ENCODE measurements at places on chromosomes 5 and 9.

DNA sequence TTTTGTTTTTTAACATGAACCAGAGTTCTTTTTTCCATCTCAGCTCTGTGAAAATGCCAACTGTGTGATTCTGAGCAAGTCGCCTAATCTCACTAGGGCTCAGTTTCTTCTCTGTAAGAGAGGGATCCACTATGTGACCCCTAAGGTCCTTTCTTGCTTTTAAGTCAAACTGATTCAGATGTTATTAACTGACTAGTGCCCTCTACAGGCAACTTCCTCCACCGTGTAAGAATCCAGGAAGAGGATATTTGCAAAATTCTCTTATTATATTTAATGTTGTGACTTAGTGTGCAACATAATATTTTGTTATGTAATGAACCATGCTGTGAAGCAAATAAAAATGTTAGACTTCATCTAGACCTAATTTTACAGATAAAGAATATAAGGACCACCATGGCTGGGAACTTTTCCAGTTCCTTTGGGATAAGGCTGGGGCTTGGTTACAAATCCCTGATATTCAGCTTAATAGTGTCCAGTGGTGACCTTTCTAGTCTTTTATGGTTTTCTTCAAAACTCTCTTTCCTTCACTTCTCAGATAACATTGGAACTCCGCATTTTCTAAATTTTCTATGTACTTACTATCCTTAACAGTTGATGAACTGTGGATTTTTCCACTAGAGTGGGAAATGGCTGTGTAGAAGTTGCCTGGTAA, 244.7 kb downstream of the PIK3R1 start:
- peak; percentile 22 for DNase-seq

DNA sequence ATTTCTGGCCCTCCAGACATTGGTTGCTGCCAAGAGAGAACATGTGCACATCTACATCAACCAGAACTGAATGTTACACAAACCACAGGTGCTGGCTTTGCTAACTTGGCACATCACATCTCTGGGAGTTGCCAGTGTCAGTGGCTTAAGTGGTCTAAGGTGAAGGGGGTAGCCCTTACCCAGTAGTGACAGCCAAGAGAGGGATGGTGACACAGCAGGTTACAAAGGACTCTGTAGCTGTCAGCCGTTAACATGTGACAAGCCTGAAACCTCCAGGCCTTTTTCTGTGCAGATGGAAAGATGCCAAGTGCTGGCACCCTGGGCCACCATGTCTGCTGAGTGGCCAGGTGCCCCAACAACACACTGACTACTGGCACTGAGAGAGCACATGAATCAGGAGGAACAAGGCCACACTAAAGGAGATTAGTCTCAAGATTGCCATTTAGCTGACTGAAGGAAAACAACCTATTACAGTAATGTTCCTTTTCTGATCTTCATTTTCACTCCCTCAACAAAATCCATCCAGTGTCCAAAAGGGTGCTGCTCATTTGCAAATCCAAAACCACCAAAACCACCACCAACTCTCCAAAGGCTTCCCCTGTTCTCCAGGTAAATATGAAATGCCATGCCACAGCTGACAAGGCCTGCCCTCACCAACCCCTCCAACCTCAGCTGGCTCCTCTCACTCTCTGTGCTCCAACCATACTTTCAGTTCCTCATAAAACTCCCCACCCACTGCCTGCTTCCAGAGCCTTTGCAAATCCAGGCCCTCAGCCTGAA, 20.2 kb downstream of the SIL1 start:
- no peak for DNase-seq

DNA sequence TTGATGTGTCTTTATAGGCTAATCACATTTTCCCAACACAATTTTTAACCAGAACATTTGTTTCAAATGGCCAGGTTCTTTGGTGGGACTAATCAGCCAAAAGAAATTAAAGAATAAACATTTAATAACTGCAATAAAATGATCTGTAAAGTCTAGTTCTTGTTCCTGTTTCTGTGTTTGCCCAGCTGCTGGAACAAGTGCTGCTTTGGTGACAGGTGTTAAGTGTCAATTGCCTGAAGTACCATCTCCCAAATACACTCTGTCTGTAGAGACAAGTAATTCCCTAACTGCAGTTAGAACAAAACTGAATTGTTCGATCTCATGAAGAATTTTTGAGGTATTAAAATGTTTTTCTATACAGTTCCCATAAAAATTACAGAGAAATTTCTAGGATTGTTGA, 402.3 kb upstream of the CHD1 start:
- DNase-seq: no peak

DNA sequence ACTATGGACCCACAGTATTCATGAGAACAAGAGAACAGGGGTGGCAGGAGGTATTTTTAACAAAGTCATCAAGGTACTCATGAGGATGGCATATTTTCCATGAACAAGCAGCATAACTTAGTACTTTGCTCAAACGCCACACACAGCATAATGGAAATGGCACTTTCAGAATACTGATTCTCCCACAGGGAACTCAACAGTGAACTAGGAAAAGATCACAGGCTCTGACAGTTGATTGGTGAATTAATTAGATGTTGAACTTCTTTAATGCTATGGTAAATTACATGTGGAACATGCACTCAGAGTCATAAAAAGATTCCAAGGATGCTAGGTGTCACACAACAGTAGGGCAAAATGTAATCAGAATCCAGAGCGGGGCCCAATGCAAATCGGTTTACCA, 1088.6 kb upstream of the C9orf72 start:
- DNase-seq: no peak

DNA sequence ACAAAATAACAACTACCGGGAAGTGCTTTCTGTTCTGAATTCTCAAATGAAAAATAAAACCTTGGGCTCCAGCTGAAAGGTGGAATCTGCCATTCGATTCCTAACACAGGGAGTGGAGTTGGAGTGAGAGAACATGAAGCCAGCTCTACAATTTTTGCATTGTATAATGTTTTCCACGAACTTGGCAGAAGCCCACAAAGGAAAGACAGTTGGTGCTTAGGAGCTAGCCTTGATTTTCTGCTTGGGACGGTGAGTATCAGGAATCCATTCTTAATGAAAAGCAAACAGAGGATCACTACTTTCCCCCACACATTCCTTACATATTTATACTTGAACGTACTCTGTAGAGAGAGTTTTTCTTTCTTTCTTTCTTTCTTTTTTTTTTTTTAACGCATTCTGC, 74.2 kb upstream of the FBXL7 start:
- no peak for DNase-seq

GRCh38 chr5:113320273-113320780, 114.5 kb downstream of the TSSK1B start:
- DNase-seq: no peak

- DNase-seq: no peak
Observed at GRCh38 chr9:74920944-74921626, 31.6 kb downstream of the C9orf40 start.

DNA sequence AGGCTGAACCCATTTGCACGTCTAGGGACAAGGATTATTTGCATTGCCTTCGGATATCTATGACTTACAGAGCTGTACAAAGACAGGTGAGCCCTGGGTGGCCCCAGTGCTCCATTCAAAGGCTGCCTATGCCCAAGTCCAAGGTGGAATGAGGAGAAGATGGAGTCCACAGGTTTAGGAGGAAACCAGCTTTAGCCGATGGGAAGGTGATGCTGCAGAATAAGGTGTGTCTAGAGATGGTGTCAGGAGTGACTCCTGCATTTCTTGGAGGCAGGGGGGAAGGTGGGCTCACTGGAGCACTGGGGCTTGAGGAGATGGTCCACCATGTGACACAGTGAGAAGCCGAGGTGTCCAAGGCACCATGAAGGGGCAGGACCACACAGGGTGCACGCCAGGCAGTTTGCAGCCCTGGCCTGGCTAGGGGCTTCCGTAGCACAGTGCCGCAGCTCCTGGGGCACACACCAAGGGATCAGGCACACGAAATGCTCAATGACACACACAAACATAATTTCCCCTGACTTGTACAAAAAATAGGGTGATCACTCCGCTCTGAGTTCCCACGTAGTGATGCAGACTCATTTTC, 32.1 kb downstream of the SEMA4D start:
- no peak for DNase-seq

All from fibroblast of skin of left quadriceps (primary cell).